ENCODE measurements at places on chromosomes 1 and 21.

GRCh38 chr1:69929308-69930057 is 275.9 kb downstream of the LRRC40 start:
- DNase-seq: no peak

DNA sequence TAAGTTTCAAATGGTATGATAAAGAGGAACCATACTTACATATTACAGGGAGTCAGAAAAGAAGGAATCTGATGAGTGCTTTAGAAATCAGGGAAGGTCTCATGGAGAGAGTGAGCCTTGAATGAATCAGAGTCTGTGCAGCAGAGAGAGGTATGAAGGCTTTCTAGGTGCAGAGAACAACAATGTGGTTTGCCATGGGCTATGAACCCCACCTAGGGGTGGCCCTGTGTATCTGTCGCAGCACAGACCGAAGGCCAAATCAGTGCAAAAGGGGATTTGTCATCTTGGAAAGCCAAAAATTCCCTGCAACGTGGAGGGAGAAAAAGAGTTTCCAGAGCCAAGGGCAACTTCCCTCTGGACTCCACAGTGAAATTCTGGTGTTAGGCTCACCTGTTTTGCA is 3.5 kb downstream of the PAPPA2 start:
- no peak for DNase-seq

- no peak for DNase-seq
Observed at GRCh38 chr21:46268371-46268770, 17.0 kb downstream of the MCM3AP start.

GRCh38 chr1:172719694-172720138 is 60.8 kb downstream of the FASLG start:
- DNase-seq: no peak

DNA sequence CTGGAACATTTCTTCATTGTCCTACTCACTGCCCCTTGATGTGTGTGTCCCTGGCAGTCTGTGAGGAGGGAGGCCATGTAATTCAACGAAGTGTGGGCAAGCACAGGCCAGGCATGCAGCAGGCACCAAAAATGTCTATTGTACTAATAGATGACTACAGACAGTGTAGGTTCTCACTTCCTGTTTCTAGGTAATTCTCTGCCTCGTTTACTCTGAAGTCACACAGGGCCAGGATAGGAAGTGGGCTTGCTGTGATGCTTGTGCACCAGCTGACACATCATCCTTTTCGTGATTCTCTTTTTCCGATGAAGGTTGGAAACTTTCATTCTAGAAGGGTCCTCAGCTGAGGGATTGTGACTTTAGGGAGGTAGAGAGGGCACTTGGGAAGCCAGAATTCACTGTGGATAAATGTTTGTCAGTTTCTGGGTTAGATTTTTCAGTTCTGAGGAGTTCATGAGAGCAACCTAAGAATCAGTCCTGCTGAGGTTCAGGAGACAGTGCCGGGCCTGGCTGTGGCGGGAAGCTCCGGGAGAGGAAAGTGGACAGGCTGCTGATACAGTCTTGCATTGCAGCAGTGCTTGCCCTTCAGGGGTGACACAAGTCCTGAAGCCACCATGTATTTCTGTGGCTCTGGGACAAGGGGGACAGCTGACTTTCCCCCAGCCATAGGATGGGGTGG is 4.3 kb upstream of the CSF1 start:
- peak; percentile 77 for DNase-seq

GRCh38 chr1:187870552-187870951 is 1041.8 kb downstream of the PLA2G4A start:
- no peak for DNase-seq

DNA sequence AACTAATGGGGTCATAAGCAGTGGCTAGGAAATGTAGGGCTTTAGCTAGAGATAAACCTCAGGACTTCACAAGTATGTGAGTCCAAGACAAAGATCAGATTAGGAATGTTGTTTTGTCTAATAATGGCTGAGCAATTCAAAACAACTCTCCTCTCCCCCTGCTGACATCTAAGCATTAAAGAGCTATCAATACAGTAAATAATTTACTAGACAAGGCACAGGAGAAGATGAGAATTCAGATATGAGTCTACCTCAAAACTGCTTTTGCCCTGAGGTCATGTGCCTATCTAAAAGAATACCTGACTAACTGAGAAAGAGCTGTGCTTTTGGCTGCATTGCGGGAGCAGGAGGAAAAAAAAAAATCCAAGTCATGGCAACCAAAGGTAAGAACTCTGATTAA is 86.8 kb downstream of the SPATA17 start:
- DNase-seq: no peak

GRCh38 chr1:3564921-3565831 is 46.1 kb downstream of the MEGF6 start:
- DNase-seq: peak; percentile 15

DNA sequence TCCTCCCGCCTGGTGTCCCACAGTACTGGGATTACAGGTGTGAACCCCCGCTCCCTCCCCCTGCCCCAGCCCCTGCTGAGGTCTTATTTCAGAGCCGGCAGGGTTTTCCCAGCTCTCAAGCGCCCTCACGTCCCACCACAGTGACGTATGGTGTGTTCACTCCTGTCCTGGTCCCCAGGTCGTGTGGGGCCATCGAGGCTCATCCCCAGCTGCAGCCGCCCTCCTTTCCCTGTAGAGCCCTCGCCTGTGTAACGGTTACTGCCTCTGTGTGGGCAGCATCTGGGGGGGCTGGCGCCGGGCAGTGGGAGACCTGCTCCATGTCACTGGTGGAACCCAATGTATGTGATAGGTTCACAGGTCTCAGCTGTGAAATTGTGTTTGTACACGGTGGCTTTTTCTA is 23.2 kb downstream of the SKI start:
- DNase-seq: no peak

- DNase-seq: no peak
Observed at GRCh38 chr1:233166896-233167295, 128.6 kb downstream of the PCNX2 start.

DNA sequence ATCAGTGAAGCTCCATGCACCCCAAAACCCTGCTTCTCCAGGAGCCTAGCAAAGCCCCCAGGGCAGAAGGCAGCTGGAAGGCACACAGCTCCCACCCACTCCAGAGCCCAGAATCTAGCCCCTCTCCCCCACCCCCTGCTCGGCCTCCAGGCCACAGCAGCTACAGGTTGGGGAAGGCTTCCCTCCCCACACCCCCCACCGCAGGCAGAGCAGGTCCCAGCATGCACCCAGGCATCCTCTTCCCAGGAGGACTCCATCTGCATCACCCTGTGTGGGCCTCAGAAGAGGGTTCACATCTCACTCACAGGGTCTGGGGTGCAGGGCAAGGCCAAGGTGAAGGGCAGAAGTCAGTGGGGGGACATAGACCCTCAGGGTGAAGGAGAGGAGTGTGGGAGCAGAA is 719 bp downstream of the S100A14 start:
- no peak for DNase-seq

Measured in stimulated activated naive B cell treated with anti-CD40 and anti-IgM and Interleukin-4, amounts not matched to agents 10 μg/mL and 1 μg/mL and 100 μg/mL, for 72 hours (primary cell).